ENCODE measurements at places on chromosomes 1 and 21. TPM values are rescaled to one million over a fixed set of nuclear protein-coding genes. Genes with fewer than 3 reads are reported as not detected.

CDA gene
- total RNA-seq: 1.8 TPM

VSIG8 gene
- not detected for total RNA-seq

CFHR1 gene
- 0.89 TPM for total RNA-seq

RIIAD1 gene
- 5.2 TPM for total RNA-seq

MCOLN2 gene
- total RNA-seq: 0.89 TPM

CATSPERE gene
- total RNA-seq: 2.0 TPM

KRTAP13-2 gene
- total RNA-seq: not detected

DNA sequence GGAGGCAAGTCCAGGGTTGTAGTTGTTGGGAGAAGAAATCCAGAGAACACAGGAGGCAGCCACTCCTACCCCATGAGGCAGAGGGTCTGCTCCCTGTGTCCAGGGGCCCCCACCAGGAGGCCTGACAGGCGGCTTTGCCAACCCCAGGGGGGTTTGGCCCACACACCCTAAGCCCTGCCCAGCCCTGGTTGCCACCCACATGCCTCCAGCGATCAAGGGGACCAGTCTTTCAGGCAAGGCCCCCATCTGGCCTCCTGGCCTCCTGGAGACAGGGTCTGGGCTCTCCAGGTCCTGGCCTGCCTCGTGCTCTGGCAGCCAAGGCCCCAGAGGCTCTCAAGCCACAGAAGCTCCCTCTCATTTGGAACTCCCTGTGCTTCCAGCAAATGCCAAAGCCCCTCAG is 38.5 kb downstream of the SDC3 start:
- no peaks in the 10 kb centered on the region for H3K27me3 ChIP-seq
- H3K4me3 ChIP-seq: no peak overlapping the region

- peaks cover 9% of the 10 kb centered on the region for H3K36me3 ChIP-seq
- H3K4me1 ChIP-seq: peaks cover 75% of the 10 kb centered on the region
- H3K27me3 ChIP-seq: peaks cover 13% of the 10 kb centered on the region
- H3K4me3 ChIP-seq: no peak overlapping the region
These were observed 111.1 kb downstream of the CASZ1 start for GRCh38 chr1:10685196-10685807.

DNA sequence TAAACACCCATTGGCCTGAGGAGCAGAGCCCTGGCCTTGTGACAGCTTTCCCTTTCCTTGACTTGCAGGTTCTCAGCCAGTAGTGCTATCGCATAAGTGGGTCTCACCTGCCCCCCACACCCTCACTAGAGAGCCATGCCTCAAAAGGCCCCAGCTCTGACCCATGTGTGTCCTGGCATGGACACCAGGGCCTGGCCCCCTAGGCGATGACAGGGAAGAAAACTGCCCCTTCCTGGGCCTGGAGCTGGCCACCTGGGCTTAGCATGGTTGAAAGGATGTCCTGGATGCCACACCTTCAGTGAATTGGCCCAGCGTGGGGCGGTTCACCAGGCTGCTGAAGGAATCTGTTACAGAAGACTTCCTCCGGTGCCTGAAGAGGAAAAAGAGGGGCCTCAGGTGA is 18.5 kb downstream of the TTC39A start:
- H3K4me3 ChIP-seq: no peak overlapping the region
- no peak for DNase-seq
- no peak overlapping the region for H3K27ac ChIP-seq

DNA sequence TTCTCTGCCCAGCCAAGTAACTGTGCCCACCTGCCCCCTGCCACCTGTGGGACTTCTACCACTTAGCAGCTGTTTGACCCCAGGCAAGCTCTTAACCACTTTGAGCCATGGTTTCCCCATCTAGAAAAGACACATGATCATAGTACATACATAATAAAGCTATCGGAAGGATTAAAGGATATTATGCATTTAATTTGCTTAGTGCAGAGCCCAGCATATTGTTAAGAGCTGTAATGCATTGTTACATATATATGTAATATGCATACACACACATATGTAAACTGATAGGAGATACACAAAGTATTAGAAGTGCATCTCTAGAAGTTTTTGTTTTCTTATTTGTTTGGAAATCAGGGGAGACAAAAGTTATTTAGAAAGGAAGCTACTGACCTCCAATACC is 83.5 kb upstream of the ZBTB40 start:
- H3K4me3 ChIP-seq: no peak overlapping the region
- H3K27ac ChIP-seq: no peak overlapping the region
- no peaks in the 10 kb centered on the region for H3K27me3 ChIP-seq
- peaks cover 4% of the 10 kb centered on the region for H3K4me1 ChIP-seq

DNA sequence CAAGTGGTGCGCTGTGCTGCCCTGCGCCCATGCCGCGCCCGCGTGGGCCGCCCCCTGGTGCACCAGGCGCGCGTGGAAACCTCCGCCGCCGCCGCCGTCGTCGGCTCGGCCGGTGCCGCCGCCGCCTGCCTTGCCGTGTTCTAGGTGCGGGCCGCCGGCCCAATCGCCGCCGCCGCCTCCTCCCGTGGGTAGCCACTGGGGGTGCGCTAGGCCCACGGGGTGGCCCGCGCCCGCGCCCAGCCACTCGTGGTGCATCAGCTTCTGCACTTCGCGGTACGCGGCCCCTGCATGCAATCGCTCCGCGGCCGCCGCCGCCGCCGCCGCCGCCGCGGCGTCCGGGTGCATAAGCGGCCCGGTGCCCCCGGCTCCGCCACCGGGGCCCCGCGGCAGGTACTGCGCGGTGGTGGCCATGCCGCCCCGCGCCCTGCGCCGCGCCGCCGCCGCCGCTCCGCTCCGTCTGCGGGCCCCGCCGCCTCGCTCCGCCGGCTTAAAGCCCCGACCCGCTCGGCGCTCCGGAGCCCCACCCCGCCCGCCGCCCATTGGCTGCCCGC is at the start of gene POU3F1:
POU3F1 (minus strand) TSS at position 461 of the 551 bp plus-strand sequence; CDS start at position 411, 50 bp downstream.
- no peak for DNase-seq
- H3K4me1 ChIP-seq: peaks cover 56% of the 10 kb centered on the region
- H3K27me3 ChIP-seq: peaks cover 56% of the 10 kb centered on the region
- H3K36me3 ChIP-seq: peaks cover 3% of the 10 kb centered on the region
- H3K27ac ChIP-seq: no peak within 1 kb of the TSS
- H3K4me3 ChIP-seq: peak within 1 kb of the TSS; percentile 51

GRCh38 chr1:68230484-68230802 is 1.9 kb downstream of the WLS start:
- H3K27ac ChIP-seq: peak overlapping the region; percentile 95
- H3K4me3 ChIP-seq: peak overlapping the region; percentile 93
- DNase-seq: no peak
- no peaks in the 10 kb centered on the region for H3K36me3 ChIP-seq
- H3K27me3 ChIP-seq: peaks cover 16% of the 10 kb centered on the region

DNA sequence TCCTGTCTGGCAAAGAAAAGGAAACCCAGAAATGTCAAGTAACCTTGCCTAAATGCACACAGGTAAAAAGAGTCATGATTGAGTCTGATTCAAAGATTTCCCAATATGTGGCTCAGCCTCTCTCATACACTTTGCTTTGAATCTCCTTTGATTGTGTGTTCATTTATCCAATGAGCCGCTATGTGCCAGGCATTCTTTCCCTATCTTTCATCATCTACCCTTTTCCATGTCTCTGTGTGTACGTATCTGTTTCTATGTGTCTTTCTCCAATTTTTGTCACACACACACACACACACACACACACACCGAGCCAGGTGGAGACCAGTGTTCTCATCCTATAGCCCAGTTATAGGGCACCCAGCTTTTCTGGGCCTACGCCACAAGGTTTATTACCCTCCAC is 35.7 kb upstream of the BCL9 start:
- DNase-seq: no peak
- H3K27ac ChIP-seq: no peak overlapping the region
- peaks cover 11% of the 10 kb centered on the region for H3K4me1 ChIP-seq
- no peak overlapping the region for H3K4me3 ChIP-seq
- H3K27me3 ChIP-seq: no peaks in the 10 kb centered on the region
- no peaks in the 10 kb centered on the region for H3K36me3 ChIP-seq

DNA sequence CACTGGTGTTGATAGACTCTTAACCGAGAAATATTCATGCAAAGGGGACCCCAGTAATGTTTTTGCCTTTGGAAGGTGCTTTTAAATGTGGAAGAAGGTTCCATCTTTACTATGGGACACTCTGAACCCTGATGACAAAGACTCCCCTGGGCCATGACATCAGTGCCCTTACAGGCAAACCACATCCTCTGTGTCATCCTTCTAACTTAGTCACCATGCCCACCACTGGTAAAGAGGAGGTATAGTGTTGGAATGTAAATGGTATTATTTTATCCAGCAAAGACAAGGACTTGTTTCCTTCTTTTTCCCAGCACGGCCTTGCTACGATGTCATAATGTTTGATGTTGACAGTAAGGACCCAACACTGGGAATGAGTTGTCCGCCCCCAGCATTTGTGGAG is 12.6 kb downstream of the METTL13 start:
- H3K36me3 ChIP-seq: peaks cover 50% of the 10 kb centered on the region
- no peak overlapping the region for H3K27ac ChIP-seq
- no peaks in the 10 kb centered on the region for H3K27me3 ChIP-seq
- DNase-seq: no peak

DNA sequence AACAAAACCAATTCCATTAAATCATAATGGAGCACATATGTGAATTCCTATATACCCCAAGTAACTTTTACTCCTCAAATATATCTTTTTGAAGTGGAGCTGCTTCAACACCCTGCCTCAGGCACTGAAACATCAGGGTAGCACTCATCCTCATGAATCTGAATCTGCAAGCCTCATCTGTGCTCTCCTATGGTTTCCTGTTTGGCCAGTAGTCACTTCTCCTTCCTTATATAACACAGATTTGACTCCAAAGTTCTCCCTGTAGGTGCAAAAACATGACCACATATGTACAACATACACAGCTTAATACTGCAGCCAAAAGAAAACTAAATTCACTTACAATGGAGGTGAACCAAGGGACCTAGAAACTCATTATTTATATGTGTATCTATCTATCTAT is 7.2 kb downstream of the TRIT1 start:
- no peak overlapping the region for H3K4me3 ChIP-seq
- no peak for DNase-seq
- no peak overlapping the region for H3K27ac ChIP-seq
- H3K36me3 ChIP-seq: no peaks in the 10 kb centered on the region

- H3K4me1 ChIP-seq: peaks cover 22% of the 10 kb centered on the region
- peaks cover 4% of the 10 kb centered on the region for H3K36me3 ChIP-seq
These were observed 789 bp upstream of the S100A14 start for GRCh38 chr1:153616917-153617311.

- H3K27me3 ChIP-seq: peaks cover 34% of the 10 kb centered on the region
- DNase-seq: no peak
- H3K4me3 ChIP-seq: no peak overlapping the region
- no peak overlapping the region for H3K27ac ChIP-seq
These were observed 65.5 kb upstream of the WNT4 start for GRCh38 chr1:22208268-22208972.

DNA sequence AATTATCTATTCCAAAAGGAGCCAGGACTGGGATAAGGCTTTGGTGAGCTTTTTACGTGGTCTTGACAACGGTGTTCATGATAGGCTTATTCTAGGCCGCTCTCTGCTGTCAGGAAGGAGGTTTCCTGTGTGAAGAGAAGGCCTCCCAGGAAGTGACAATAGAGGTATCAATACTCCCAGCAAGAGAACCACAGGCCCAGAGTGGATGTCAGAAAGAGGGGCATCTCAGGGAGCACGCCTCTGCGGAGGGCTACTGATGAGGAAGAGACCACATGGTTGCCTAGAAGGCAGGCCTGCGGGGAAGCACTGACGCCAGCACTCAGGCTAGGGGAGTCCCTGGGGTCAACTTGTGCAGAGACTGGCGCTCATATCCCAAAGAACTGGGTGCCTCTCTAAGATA is 60.4 kb downstream of the ITPKB start:
- peak overlapping the region; percentile 95 for H3K27ac ChIP-seq
- no peak for DNase-seq
- H3K4me1 ChIP-seq: peaks cover 59% of the 10 kb centered on the region
- H3K27me3 ChIP-seq: no peaks in the 10 kb centered on the region
- no peaks in the 10 kb centered on the region for H3K36me3 ChIP-seq

DNA sequence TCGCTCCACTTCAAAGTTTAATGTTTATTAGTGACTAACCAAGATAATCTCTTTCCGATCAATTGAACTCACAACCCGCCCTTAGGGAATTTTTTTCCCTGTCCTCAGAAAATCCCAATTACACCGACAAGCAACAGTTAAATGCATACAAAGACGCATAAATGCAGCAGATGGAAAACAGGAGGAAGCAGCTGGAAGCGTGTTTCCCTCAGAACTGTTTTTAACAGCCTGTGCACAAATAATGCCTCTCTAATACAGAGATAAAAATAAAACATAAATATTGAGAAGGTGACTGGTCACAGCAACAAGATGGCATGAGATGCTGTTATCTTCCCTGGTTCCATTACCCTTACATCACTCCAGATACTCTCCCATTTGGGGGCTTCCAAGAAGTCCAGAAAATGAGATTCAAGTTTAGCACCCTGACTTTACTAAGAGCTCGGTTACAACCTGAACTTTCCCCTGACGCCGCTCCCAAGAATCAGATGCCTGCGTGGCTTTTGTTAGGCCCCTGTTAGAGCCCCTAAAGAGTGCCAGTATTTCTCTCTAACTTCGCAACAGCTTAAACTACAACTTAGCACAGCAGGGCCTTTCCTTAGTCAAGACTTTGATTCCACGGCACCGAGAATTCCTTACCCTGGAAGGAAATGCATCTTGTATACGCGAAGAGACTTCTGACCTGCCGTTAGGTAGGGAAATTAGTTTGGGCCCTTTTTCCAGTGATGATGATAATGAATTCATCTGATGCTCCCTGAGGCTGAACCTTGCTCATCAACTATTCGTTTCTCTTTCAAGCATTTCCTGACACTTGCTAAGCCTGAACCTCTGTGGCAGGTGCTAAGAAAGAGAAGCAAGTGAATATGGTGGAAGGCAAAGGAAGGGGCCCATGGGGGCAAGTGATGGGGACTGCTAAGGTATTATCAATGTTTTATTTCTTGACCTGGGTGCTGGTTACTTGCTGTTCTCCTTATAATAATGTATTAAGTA is 137.7 kb upstream of the SMYD2 start:
- H3K27ac ChIP-seq: no peak overlapping the region
- no peaks in the 10 kb centered on the region for H3K4me1 ChIP-seq
- no peaks in the 10 kb centered on the region for H3K27me3 ChIP-seq

DNA sequence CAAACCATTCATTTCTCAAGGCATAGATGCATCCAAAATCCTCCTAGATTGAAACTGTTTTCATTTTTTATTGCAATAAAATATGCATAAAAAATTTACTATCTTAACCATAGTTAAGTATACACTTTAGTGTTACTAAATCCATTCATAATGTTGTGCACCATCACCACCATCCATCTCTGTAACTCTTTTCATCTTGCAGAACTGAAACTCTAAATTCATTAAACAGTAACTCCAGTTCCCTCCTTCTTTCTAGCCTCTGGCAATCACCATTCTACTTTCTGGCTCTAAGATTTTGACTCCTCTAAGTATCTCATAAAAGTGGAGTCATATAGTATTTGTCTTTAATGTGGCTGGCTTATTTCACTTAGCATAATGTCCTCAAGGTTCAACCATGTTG is 236.8 kb downstream of the SMYD3 start:
- no peak overlapping the region for H3K27ac ChIP-seq
- DNase-seq: no peak
- H3K27me3 ChIP-seq: no peaks in the 10 kb centered on the region
- H3K4me1 ChIP-seq: no peaks in the 10 kb centered on the region
- no peak overlapping the region for H3K4me3 ChIP-seq

Data from spinal cord (tissue), 10 donors.